ENCODE measurements at places on chromosomes 2 and 18.

- DNase-seq = no peak
Measured at GRCh38 chr18:55007602-55008001, 48.3 kb upstream of the CCDC68 start.

GRCh38 chr2:159199761-159200465 lies 86.6 kb downstream of the WDSUB1 start:
- DNase-seq = no peak

DNA sequence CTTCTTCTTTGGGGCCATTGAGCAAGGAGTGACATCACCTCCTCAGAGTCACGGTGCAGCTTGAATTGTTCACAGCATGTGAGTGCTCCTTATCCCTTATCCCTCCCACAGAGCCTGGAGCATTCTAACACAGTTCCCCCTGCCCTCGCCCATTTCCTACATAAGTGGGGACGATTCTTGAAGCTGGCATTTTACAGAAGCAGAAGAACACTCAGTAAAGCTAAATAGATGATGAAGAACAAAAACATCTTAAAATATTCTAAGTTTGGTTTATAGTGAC lies 135.8 kb upstream of the APCDD1 start:
- no peak for DNase-seq

- no peak for DNase-seq
Measured at GRCh38 chr2:226742347-226742746, 57.3 kb downstream of the IRS1 start.

GRCh38 chr18:33851546-33852078 lies 273.6 kb downstream of the ASXL3 start:
- no peak for DNase-seq

DNA sequence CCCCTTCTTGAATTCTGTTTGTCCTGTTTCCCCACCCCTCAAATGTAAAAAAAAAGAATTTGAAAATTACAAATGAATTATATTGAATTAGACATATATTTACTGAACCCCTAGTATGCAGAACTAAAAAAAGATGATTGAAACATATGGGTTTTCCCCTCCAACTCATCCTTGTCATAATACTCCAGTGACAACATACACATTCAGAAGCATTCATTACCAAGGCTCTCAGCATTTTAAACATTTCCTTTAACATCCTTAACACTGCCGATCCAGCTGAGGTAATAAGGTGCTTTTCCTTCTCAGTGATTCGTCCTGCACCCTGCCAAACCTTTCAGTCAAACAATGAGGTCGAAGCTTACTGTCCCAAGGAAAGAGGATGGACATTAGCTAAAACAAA lies 53.1 kb upstream of the DTNB start:
- DNase-seq = no peak

DNA sequence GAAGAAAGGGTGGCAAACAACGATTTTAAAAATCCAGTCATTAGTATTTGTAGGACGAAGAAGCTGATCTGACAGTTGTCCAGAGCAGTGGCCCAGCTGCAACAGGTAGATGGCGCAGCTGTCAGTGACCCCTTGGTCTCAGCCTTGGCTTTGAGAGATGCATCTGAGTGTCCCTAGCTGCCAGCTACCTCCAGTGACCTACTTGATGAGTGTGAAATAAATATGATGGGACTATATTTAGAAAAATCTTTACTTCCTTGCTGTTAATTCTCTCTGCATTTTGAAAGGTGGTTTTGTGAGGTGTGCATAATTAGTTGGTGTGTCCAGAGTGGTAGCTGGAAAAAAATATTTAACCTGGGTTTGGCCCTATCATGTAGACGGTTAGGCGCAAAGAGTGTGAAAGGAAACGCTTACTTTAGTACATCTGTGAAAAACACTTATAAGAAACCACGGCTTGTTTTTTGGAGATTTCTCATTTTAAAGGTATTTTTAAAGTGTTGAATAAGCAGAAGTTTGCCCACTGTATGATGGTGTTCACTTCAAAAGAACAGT lies 963 bp downstream of the INPP1 start:
- DNase-seq = peak; percentile 27

DNA sequence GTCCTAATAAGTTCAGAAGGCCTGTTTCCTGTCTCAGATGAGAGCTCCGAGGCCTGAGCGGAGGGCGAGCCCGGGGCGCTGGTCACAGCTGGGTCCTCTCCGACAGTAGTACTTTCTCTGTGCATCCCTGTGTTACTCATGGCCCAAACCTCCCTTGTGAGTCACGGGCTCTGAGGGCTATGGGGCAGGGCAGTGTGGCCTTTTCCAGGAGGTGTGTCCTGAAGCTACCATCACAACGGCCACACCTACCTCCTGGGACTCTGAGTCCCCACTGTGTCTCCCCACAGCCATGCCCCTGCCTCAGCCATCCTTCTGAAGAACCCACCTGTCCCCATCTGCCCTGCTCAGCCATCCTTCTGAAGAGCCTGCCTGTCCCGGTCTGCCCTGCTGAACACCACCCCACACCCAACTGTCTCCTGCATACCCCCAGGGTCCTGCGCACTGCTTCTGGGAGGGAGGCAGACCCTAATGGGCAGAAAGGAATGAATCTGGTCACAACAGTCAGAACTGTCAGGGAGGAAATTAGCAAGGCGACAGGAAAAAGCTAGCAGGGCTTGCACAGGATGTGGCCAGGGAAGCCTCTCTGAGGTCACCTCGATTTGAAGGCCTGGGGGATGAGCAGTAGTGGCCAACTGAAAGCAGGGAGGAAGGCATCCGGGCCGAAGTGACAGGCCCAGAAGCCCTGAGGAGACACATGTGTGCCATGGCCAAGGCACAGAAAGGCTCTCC lies 145.4 kb upstream of the RIOK3 start:
- DNase-seq = peak; percentile 81

DNA sequence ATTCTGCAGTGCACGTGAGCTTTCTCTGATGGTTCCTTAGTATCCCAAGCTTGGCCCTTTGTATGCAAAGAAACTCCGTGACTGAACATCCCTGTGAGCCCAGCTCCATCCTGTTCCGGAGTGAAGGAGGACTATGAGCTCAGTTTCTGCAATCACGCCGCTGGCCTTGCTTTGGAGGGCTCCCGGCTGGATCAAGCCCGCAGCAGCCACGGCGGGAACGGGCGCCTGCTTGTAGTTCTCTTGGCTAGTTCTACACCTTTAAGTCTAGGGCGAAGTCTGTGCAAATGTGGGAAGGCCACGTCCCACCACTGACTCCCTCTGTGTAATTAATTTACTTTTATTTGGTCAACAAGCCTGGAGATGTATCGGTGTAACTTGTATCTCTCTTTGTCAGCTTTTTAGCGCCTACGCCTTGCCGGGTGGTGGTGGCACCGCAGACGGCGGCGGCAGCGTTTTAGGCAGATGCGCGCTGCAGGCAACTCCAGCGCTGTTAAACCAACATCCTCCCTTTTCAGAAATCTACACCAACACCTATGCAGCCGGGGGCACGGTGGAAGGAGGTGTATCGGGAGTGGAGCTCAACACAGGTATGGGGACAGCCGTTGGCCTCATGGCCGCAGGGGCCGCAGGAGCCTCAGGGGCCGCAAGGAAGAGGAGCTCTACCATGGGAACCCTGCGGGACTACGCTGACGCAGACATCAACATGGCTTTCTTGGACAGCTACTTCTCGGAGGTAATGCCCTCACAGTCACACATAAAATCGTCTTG lies 34.3 kb downstream of the DSG4 start:
- no peak for DNase-seq

GRCh38 chr18:79934311-79935097 lies 16.9 kb downstream of the SLC66A2 start:
- no peak for DNase-seq

GRCh38 chr2:192159208-192159607 lies 35.5 kb downstream of the TMEFF2 start:
- DNase-seq = no peak

- peak; percentile 91 for DNase-seq
Measured at GRCh38 chr18:48002933-48003365, 72.5 kb upstream of the SMAD2 start.

- no peak for DNase-seq
Measured at GRCh38 chr2:133143645-133144044, 424.6 kb downstream of the NCKAP5 start.

- no peak for DNase-seq
Measured at GRCh38 chr18:28439870-28440269, 262.9 kb upstream of the CDH2 start.

DNA sequence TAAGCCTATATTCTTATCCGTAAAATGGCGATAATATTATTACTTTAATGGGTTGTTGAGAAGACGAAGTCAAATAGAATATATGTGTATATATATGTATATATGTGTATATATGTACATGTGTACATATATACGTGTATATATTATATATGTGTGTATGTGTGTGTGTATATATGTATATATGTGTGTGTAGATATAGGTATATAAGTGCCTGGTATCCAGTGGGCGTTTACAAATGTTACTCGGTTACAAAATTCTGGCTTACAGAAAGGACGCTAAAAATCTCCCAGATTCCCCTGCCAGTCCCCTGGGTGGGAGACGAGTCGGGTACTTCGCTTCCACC lies 295 bp upstream of the MTX2 start:
- DNase-seq = no peak

DNA sequence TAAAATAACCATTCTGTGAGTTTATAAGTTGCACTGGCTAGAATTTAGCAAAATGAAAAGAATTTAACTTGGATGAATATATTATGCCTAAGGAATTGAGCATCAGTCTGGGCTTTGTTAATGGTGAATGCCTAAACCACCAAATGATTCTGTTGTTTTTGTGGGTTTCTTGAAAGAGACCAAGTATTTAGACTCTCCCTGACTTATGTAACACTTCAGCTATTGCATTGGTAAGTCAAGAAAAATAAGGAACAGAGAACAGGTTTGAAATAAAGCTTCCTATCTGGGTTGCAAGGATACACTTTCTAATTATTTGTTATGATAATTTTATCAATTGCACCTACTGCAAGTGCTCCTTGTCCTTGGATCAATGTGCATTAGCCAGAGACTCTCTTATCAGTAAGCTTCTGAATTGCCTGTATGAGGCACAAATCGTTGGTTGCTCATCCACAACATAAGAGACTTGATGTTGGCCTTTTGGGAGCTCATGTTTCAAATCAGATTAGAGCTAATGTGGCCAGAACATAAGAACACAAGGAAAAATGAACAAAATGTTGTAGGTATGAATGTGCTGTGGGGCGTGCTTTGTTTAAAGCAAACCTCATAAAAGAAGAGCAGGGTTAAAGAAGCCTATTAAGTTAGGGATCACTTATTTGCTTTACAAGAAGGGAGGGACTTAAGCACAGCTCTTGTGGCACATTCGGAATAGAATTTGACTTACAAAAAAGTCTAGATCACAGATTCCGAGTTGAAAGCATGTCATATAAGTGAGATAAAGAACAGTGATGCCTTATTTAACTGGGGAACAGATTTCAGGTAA lies 37.2 kb downstream of the PRKCE start:
- DNase-seq = no peak

GRCh38 chr2:69224512-69224837 lies 162.6 kb downstream of the GFPT1 start:
- no peak for DNase-seq

DNA sequence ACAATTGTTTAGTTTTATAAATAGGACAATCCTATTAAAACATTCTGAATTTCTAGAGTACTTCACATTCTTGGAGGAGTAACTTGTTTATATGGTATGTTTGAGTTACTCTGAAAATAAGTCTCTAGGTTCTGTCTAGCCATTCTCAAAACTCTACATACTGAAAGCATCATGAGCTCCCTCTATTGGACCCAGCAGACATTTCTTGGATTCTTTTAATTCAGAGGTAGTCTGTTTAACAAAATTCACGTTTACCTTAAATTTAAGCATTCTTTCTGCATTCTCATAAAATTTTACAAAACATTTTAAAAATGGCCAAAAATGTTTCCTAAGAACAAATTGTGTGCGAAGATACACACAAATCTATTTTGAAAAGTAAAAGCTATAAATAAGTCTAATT lies 15.3 kb downstream of the SP9 start:
- no peak for DNase-seq

GRCh38 chr2:171798156-171798820 lies 95.8 kb downstream of the SLC25A12 start:
- peak; percentile 73 for DNase-seq

GRCh38 chr18:41828137-41828536 lies 126.9 kb upstream of the PIK3C3 start:
- DNase-seq = no peak

DNA sequence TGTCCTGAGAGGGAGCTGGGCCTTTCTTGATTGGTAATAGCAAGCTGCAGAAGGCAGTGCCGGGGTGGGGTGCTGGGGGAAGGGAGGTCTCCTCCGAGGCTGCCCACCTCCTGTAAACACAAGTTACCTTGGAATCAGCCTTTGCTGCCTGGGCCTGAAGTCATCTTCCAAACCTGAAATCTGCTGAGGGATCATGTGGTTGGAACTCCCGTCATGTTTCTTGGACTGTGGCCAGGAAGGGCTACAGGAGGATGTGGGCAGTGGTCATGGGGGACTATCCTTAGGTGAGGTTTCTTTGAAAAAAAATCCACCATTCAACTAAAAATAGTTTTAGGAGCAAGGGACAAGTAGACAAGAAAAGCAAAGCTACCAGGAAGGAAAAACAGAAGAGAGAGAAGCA lies 74.2 kb downstream of the CDK15 start:
- peak; percentile 35 for DNase-seq

GRCh38 chr2:216922175-216922780 lies 62.4 kb upstream of the TNP1 start:
- no peak for DNase-seq

GRCh38 chr2:229650901-229651300 lies 63.5 kb downstream of the DNER start:
- DNase-seq = no peak

- DNase-seq = no peak
Measured at GRCh38 chr2:26670171-26670570, 22.4 kb upstream of the KCNK3 start.

GRCh38 chr18:48940854-48941611 lies 9.7 kb downstream of the SMAD7 start:
- DNase-seq = peak; percentile 47

- DNase-seq = no peak
Measured at GRCh38 chr2:66437109-66437690, 2.3 kb downstream of the MEIS1 start.

- DNase-seq = no peak
Measured at GRCh38 chr18:21912339-21913239, 172.0 kb downstream of the MIB1 start.

- peak; percentile 99 for DNase-seq
Measured at GRCh38 chr2:65320042-65320725, 92.6 kb downstream of the ACTR2 start.

DNA sequence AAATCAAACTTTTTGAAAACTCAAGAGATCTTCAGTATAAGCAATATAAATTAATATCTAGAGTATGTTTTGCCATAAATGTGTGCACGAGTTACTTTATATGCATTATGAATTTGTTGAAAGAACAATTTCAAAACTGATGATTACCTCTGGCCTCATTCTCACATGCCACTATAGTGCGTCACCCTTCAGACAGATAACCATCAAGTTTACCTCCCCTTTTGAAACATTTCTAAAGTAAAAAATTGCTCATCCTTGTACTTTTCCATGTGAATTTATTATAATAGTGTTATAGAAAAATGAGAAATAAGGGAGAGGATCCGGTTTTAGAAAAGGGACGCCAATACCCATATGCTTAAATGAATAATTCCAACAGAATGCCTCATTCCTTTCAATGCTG lies 38.3 kb downstream of the ZEB2 start:
- DNase-seq = no peak
